ENCODE measurements at places on chromosomes 6 and 20.

DNA sequence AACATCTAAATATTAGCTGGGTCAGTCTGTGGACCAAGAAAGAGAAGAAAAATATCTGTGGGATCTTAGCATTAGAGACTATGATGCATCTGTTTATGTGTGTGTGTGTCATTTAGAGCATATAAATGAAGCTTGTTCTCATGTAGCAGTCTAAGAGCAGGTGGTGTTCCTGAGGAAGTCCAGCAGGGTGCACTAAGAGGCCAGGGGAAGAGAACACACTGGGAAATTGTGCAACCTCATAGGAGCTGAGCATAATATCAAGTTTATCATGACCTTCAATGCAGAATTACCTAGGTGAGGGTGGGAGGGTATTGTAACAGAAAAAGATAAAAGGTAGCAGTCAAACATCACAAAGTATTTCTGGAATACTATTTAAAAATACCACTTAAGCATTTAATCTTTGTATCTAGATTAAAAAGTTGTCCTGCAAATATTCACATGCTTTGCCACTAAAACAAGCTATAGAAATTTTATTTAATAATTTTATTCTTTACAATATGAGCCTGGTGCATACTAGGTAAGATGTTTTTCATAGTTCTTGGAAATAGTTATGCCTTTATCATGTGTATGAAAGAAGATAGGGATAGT, 80.5 kb downstream of the SMPDL3A start:
- DNase-seq, result no peak

DNA sequence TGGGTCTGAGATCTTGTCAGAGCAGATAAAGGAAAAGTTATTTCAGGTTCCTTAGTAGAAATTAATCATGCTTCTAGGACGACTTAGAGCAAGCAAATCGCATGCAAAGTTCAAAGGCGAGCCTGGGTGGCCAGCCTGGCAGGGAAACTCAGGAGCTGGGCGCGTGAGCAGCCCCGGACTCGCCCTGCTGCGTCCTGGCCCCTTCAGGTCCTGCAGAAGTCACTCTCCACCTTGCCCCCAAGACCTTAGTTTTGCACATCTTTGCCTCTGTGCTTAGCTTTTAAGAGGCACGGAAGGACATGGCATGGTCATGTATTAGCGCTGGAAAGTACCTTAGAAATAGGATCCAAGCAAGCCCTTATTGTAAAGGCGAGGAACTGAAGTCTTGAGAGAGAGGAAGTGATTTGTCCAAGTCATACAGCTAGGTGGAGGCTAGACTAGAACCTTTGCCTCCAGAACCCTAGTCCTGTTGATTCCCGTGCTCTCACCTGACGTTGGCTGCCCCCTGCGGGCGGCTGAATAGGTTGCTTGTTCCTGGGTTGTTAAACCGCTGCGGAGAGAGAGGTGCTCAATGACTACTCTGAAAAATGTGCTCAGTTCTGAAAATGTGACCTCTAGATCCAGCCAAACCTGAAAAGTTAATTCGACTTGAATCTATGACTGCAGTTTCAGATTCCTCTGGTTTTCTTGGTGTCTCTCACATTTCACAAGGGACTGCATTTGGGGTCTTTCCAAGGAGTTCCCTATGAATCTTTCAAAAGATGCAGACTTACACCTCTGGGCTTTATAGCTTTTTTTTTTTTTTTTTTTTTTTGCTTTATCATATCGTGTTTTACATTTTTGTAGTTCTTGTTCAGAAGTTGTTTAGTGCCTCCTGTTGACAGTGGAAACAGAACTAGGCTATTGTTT, 2.7 kb downstream of the MYB start:
- no peak for DNase-seq

DNA sequence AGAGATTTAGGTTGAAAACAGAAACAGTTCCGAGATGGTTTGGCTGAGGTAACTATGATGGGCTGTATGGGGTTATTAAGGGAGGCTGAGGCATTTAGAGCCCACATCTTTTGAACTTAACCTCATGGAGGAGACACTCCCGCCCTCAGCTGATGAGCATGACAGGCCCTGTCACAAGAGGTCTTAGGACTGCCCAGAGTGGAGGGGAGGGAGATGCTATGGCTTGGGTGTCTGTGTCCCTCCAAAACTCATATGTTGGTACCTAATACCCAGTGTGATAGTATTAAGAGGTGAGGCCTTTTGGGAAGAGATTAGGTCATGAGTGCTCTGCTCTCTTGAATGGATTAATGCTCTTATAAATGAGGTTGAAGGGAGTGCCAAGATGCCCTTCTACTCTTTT, 126.6 kb downstream of the CDC5L start:
- no peak for DNase-seq

DNA sequence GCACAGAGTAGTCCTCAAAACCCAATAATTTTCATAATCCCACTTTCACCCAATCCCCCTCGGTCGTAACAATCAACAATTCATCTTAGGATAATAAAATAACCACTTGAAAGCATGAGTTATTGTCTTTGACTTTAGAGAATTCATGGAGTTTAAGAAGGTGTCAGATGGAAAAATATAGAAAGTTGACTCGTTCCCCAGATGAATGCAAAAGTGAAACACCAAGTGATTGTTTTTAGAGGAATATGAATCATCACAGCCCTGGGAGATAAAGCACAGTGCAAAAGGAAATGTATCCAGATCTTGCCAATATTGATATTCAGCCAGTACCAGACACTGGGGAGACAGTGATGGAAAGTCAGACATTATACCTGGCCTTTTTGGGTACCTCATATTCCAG, 860.5 kb downstream of the DHX35 start:
- DNase-seq, result peak; percentile 8

- no peak for DNase-seq
Measured at GRCh38 chr20:1225783-1226654, at the start of gene RAD21L1. Gene RAD21L1 (plus strand): TSS chr20:1226044. CDS start chr20:1228454, 2,410 bp downstream.

DNA sequence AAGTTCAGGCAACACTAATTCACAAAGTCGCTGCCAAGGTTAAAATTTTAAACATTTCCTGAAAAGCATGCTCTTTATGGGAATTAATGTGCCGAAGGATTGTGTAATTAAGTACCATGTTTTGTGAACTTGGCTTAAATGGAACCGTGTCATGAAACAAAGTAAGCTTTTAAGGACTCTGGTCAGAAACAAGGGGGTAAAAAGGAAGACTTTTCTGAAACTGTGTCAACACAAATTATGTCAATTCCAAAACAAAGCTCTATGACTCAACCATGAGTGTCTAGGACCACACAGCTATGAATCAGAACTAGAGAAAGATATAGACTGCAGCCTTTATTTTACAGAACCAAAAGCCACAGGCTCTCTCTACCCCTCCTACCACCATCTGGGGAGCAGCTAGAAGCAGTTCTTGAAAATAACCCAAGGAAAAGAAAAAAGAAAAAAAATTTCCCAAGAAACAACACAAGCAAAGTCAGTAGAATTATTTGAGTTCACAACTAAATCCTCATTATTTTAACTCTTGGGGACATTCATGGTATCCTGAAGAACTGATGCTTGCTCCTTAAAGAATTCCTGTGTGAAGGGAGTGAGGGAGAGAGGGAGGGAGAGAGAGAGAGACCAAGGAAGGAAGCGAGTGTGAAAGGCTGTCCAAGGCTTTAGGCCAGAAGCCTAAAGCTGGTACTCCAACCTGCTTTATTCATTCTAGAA, 81.9 kb downstream of the ZMYND8 start:
- DNase-seq, result peak; percentile 80

Measured in AG09309 (cell line).